ENCODE measurements at places on chromosomes 12 and 14. TPM values are rescaled to one million over a fixed set of nuclear protein-coding genes. Genes with fewer than 3 reads are reported as not detected.

Gene ARG2
- total RNA-seq = 7.6 TPM

Gene RAD9B
- 1.1 TPM for total RNA-seq

Gene NXPH4
- total RNA-seq = 0.46 TPM

Gene SOX5
- total RNA-seq = 0.69 TPM

Gene CGRRF1
- total RNA-seq = 13.7 TPM

Gene SMIM41
- total RNA-seq = not detected

Gene TMPRSS12
- total RNA-seq = not detected

Gene KRT77
- total RNA-seq = not detected

Gene USP15
- 76.8 TPM for total RNA-seq

Gene NAV3
- not detected for total RNA-seq

Gene PPP4R3A
- 92.4 TPM for total RNA-seq

Gene ZNF891
- 1.1 TPM for total RNA-seq

Gene BHLHE41
- not detected for total RNA-seq

Gene ERGIC2
- total RNA-seq = 120 TPM

Gene GNB3
- 0.22 TPM for total RNA-seq

Gene AMHR2
- not detected for total RNA-seq

Gene EEA1
- total RNA-seq = 17.5 TPM

Gene CLBA1
- 0.78 TPM for total RNA-seq

Gene P2RX2
- total RNA-seq = not detected

Gene TMTC2
- total RNA-seq = 2.6 TPM

Gene TRPV4
- total RNA-seq = not detected

Gene ATP6V1D
- 31.7 TPM for total RNA-seq

Gene PLEKHA5
- total RNA-seq = 6.6 TPM

Gene RNF34
- 72.5 TPM for total RNA-seq

Gene CD163L1
- total RNA-seq = not detected

Gene HOXC10
- not detected for total RNA-seq

Gene KRT78
- not detected for total RNA-seq
